Prostate gland (tissue), 2 donors: ENCODE measurements at places on chromosomes 12 and 14. TPM values are rescaled to one million over a fixed set of nuclear protein-coding genes. Genes with fewer than 3 reads are reported as not detected.

The KRT73 gene
- not detected for total RNA-seq

- DNase-seq: no peak
Observed at GRCh38 chr12:126768517-126768916, 1498.5 kb upstream of the TMEM132C start.

- no peak for DNase-seq
Observed at GRCh38 chr12:131852551-131853299, 24.5 kb downstream of the MMP17 start.

DNA sequence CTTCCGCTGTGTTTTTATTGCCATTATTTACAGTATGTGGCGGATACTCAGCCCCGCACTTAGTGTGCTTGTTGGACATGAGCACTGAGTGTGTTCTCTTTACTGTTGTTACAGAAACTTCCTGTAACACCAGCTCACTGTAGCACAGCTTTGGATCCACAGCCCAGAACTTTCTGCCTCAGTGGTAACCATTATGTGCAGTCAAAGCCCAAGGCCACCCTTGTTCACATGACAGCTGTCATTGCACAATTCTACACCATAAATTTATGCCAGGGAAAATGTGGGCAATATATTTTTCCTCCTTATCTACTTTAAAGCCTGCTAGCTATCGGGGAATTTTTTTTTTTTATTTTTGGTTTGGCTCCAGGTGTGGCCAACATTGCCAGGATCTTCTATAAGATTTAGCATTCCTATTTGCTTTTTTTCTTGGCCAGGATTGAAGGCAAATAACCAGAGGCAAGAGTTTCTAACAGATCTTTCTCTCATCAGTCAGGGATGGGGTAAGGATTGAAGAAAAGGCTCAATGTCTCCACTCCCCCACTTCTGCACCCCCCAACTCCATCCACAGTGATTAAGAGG lies 176.0 kb upstream of the PELI2 start:
- no peak for DNase-seq

The MUCL1 gene
- total RNA-seq: not detected

The SLC6A13 gene
- not detected for total RNA-seq

The CCND2 gene
- 31.6 TPM for total RNA-seq

The IL31 gene
- not detected for total RNA-seq

GRCh38 chr14:99517643-99518381 lies 36.6 kb downstream of the CCNK start:
- no peak for DNase-seq

The GPR65 gene
- 0.73 TPM for total RNA-seq

- DNase-seq: no peak
Observed at GRCh38 chr12:122991623-122992275, 11.3 kb downstream of the ARL6IP4 start.

- DNase-seq: no peak
Observed at GRCh38 chr12:118103201-118103600, 610 bp downstream of the VSIG10 start.

The PROX2 gene
- not detected for total RNA-seq

- DNase-seq: no peak
Observed at GRCh38 chr12:45918818-45919217, 71.6 kb downstream of the SCAF11 start.

The CEBPE gene
- total RNA-seq: not detected

GRCh38 chr12:45406988-45407850 lies 191.3 kb downstream of the ANO6 start:
- DNase-seq: no peak

DNA sequence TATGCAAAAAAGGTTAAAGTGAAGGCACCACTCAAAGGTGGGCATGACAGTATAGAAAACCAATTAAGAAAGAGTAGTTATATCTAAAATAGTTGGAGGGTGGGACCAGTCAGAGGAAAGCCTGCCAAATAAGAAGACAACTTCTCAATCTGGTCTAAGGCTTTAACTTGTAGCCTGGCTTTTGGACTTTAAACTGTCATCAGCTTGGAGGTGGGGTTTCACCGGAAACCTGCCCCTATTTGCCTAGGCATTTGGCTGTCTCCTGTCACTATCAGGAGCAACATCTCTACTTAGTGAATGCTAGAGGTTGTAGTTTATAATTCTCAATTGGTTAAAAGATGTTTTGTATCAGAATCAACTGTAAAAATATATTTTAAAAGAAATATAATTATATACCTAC lies 107.3 kb downstream of the SLCO1B3 start:
- DNase-seq: no peak

- DNase-seq: peak; percentile 87
Observed at GRCh38 chr12:12449533-12450025, 92.7 kb downstream of the BORCS5 start.

DNA sequence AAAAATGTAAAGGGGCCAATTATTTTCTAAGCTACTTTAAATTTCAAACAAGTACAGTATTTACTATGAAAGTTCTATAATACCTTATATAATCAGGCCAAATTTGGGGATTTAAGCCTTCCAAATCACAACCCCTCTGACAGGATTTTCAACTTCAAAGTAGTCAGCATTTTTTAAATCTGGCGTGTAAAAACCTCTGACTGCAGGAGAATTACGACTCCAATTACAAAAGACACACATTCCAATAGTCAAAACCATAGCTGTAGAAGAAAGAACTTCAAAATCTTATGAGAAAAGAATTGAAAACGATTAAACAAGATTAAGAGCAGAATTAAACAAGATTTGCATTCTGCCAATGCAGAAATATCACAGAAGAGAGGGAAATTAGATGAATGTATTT lies 12.7 kb downstream of the OSBPL8 start:
- no peak for DNase-seq

- no peak for DNase-seq
Observed at GRCh38 chr12:83092129-83092528, 405.4 kb downstream of the TMTC2 start.
